Stomach (tissue), 19 donors: ENCODE measurements at places on chromosomes 11 and 22. TPM values are rescaled to one million over a fixed set of nuclear protein-coding genes. Genes with fewer than 3 reads are reported as not detected.
A peak's percentile ranks its signal among the peaks of the same experiment; 100 is the strongest.

GRCh38 chr22:48702573-48703264, 1125.0 kb downstream of the BRD1 start:
- no peaks in the 10 kb centered on the region for H3K27me3 ChIP-seq
- DNase-seq: peak; percentile 31
- H3K36me3 ChIP-seq: no peaks in the 10 kb centered on the region
- no peaks in the 10 kb centered on the region for H3K4me1 ChIP-seq

PLCB3 gene
- total RNA-seq: 30.9 TPM

GRCh38 chr11:3914805-3915204, 59.3 kb downstream of the STIM1 start:
- DNase-seq: no peak
- H3K4me3 ChIP-seq: no peak overlapping the region
- H3K27me3 ChIP-seq: no peaks in the 10 kb centered on the region
- H3K36me3 ChIP-seq: no peaks in the 10 kb centered on the region

DNA sequence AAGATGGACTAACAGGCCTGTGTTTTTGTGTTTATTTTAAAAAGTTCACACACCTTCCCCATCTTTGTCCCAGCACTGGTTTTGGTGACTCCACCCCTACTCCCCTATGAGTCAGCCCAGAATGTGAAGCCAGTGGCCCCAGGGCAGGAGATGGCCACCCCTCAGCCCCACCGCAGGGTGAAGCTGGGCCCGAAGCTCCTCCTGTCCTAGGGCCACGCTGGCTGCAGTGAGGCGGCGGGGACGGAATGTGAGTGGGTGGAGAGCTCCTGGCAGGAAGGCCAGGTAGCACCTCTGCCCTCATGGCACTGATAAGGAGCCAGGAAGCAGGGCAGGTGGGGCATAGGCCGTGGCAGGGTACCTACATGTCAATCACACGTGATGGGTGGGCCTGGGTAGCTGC, 39.9 kb downstream of the SGSM3 start:
- no peak overlapping the region for H3K4me3 ChIP-seq
- H3K27me3 ChIP-seq: no peaks in the 10 kb centered on the region

ACTN3 gene
- not detected for total RNA-seq

SOX6 gene
- total RNA-seq: 4.3 TPM

DNA sequence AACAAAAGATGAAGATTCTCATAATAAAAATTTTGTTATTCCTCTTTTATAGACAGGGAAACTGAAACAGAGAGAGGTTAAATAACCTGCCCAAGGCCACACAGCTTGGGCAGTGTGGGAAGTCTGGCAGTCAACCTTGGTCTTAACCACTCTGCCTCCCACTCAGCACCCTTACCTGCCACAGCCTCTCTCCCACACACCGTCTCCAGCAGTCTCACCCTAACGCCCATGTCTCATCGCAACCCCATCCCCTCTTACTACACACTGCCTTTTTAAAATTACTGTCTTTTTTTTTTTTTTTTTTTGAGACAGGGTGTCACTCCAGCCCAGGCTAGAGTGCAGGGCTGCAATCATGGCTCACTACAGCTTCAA, 25.0 kb downstream of the ARRB1 start:
- H3K36me3 ChIP-seq: peaks cover 8% of the 10 kb centered on the region
- H3K27ac ChIP-seq: peak overlapping the region; percentile 97
- no peak for DNase-seq

KLHDC7B gene
- not detected for total RNA-seq

- H3K4me1 ChIP-seq: peaks cover 15% of the 10 kb centered on the region
- H3K36me3 ChIP-seq: peaks cover 49% of the 10 kb centered on the region
- H3K27me3 ChIP-seq: no peaks in the 10 kb centered on the region
- no peak overlapping the region for H3K27ac ChIP-seq
- no peak for DNase-seq
- H3K4me3 ChIP-seq: no peak overlapping the region
Observed at GRCh38 chr11:35200811-35201341, 61.9 kb downstream of the CD44 start.

PHLDA2 gene
- total RNA-seq: not detected

GRCh38 chr11:113113801-113114704, 152.8 kb downstream of the NCAM1 start:
- DNase-seq: peak; percentile 80
- peaks cover 7% of the 10 kb centered on the region for H3K4me1 ChIP-seq
